ENCODE measurements at places on chromosomes 6 and 20.

GRCh38 chr6:118856301-118856700 lies 37.7 kb upstream of the ASF1A start:
- no peak for DNase-seq

DNA sequence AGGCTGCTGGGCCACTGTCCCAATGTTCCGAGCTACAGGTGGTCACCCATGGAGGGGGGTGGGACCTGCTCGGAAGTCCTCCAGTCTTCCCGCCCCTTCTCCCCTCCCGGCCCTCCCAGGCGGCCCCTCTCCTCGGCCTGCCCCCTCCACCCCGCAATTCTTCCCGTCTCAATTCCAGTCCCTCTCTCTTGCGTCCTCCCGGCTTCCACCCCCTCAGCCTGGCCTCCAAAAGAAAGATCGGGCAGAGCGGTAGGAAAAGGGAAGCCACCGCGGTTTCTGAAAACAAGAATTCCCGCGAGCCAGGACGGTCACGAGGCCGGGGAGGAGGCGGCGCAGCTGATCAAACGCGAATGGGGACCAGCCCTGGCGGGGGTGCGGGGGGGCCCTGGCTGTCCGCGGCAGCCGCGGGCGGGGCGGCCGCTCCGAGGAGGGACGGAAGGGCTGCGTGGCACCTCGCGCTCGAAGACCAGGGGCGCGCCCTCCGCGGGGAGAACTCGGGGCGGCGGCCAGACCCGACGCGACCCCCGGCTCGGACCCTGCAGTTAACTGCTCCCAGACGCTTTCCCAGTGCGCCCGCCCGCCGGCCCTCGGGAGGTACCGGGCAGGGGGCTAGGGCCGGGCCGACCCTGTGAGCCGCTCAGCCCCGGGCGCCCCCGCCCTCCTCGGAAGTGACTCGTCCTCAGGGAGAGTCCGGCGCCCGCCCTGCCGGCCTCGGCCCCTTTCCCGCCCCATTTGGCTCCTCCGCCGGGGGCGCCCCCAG lies 1.0 kb downstream of the PXDC1 start:
- peak; percentile 71 for DNase-seq

- DNase-seq = no peak
These were observed 46.6 kb downstream of the LAMA4 start for GRCh38 chr6:112207776-112208175.

DNA sequence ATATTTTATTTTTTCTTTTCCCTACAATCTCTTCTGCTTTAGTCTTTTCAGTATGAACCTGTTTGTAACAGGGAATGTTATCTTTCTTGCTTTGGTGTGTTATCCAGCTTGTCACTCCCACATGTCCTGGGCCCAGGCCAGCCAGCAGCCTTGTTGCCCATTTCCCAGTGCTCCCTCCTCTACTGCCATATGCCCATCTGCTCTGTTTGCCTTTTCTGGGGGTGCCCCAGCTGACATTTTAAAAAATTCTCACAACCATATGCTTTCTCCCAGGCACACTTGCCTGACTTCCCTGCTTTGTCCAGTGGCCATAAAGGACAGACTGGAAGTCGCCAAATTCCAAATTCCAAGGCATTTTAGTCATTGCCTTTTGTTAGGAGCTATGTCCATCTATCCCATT lies 23.6 kb upstream of the LMBRD1 start:
- DNase-seq = no peak

- no peak for DNase-seq
These were observed 22.9 kb downstream of the GJA10 start for GRCh38 chr6:89917216-89917615.
